ENCODE measurements at places on chromosomes 4 and X.

DNA sequence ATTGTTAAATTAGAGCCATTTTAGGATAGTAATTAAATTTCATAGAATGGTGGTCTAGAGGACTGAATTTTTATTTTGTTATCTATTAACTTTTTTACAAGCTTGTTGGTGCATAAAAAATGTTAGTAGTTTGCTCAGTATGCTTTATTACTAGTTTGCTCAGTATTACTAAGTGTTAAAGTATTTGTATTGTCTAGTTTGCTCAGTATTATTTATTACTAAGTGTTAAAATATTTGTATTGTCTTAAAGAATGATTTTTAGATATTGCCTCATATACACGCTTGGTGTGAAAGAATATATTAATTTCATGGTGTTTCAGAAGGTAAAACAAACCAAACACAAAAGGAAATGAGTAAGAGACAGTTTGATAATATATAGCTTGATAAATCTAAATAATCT, 268.4 kb upstream of the MAGEB18 start:
- no peak for DNase-seq

- DNase-seq: no peak
These were observed 175.6 kb downstream of the PPP3CA start for GRCh38 chr4:101171747-101172146.

- no peak for DNase-seq
These were observed 1160.6 kb upstream of the AGA start for GRCh38 chr4:178602833-178603232.

GRCh38 chrX:34659575-34659974, 2.5 kb upstream of the TMEM47 start:
- no peak for DNase-seq

DNA sequence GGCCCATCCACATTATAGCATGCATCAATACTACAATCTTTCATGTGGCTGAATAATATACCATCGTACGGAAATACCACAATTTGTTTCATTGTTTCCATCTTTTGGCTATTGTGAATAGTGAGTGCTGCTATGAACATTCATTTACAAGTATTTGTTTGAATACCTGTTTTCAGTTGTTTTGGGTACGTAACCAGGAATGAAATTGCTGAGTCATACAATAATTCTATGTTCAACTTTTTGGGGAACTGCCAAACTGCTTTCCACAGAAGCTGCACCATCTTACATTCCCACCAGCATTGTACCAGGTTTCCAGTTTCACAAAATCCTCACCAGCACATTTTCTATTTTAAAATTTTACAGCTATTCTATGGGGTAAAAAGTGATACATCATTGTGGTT, 28.5 kb upstream of the MANBA start:
- DNase-seq: no peak

DNA sequence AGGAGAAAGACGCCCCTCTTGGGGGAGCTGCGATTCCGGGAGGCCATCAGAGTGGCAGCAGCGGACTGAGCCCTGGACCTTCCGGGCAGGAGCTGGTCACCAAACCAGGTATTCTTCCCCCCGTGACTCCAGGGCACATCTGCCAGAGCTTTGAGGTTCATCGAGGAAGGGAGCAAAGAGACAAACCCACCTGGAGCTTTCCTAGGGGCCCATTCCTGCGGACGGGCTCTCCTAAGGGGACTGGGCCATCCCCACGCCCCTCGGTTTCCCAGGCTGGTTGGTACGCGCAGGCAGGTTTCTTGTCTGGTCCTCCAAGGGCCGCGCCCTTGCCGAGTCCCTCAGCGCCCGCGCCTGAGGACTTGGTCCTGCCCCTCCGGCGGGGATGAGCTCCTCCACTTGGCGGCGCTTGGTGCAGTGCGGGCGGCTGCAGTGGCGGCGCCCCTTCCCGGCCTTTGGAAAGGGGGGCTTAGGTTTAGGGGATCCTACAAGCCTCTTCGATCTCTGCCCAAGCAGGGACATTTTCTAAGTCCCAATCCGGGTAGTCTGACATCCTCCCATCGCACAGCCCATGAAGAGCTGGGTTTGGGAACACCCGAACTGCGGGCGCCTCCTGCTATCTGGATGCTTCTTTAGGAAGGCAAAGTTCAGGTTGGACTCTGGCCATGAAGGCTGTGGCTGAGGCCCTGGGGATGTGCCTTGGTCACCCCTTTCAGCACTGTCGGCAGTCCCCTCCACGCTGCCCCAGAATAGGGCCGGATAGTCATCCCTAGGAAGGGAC, 538 bp downstream of the STBD1 start:
- DNase-seq: no peak

All from stimulated activated CD8-positive, alpha-beta memory T cell treated with anti-CD3 and anti-CD28 coated beads, Interleukin-15, amount 100 ng/mL, for 48 hours (primary cell).